Activated CD8-positive, alpha-beta T cell treated with anti-CD3 and anti-CD28 coated beads, Interleukin-2, amount 10 ng/mL, durations not matched to agents 7 days and 5 days (primary cell): ENCODE measurements at places on chromosomes 6 and 20. TPM values are rescaled to one million over a fixed set of nuclear protein-coding genes. Genes with fewer than 3 reads are reported as not detected.

DNA sequence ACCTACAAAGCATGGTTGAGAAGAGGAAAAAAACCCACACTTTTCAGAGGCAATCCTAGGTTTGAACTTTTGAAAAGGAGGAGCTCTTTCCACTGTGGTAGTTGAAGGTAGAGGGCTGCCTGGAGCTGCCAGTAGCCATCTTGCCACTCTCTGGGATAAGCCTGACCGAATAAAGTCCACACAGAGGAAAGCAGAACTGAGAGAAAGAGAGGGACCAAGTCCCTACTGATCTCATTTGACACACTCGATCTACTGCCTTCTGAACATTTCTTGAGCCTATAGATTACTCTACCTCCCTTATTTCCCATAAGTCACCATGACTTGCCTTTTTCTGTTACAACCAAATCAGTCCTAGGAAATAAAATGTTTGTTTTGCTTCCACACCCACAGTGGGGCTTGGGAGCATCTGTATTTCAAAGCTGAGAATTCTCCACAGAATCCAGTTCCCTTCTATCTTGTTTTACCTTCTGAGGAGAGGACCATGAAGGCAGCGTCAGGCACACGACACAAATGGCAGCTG lies 147.0 kb upstream of the PTPRK start:
- DNase-seq, result no peak
- H3K27ac ChIP-seq, result no peak overlapping the region
- no peaks in the 10 kb centered on the region for H3K4me1 ChIP-seq

DNA sequence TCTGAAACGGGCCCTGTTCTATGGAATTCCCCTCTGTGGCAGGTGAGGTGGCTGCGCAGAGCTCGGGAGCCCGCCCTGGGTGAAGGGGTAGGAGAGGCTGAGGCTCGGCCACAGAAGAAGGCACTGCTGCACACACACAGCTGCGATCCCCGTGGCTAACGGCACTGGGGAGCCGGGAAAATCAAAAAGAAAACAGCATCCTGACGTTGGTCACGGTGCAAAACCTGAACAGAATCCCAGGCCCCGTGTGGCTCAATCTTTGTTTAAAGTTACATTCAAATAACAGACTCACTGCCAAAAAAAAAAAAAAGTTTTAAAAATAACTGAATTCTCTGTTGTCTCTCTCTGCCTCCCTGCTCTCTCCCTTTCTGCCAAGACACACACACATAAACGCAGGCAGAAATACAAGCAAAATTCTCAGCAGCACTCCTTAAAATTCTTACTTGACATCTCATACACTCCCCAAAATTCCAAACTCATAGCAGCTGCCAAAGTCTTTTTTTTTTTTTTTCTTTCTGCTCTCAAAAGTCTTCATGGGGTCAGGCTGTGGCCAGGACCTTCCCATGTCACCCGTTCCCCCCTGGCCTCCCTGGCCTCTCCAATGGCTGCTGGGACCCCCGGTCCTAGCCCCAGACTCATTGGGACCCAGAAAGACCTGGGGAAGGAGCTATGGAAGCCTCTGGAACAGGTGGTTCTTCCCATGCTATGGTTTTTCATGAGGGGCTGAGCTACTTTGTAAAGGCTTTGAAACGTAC lies 248.8 kb downstream of the TTLL2 start:
- H3K27me3 ChIP-seq, result no peaks in the 10 kb centered on the region
- H3K36me3 ChIP-seq, result no peaks in the 10 kb centered on the region
- H3K27ac ChIP-seq, result no peak overlapping the region

DNA sequence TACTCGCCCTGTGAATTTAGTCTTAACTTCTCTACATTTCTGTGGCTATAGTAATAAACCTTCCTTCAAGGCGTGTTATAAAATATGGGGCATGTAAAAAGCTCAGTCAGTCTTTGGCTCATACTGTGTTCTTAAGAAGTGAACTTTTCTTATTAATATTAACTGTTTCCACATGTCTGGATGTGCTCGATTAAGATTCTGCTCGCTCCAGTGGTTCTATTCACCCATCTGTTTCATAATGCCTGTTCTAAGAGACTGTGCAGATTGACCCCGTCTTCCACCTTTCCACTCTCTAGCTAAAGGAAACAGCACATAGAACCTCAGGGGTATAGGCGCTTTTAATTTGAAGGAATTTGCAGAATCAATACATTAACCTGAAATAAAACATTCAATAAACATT lies 99.9 kb downstream of the L3MBTL3 start:
- H3K4me3 ChIP-seq, result no peak overlapping the region
- H3K36me3 ChIP-seq, result peaks cover 34% of the 10 kb centered on the region
- no peak for DNase-seq
- peaks cover 5% of the 10 kb centered on the region for H3K4me1 ChIP-seq
- H3K27ac ChIP-seq, result no peak overlapping the region

DNA sequence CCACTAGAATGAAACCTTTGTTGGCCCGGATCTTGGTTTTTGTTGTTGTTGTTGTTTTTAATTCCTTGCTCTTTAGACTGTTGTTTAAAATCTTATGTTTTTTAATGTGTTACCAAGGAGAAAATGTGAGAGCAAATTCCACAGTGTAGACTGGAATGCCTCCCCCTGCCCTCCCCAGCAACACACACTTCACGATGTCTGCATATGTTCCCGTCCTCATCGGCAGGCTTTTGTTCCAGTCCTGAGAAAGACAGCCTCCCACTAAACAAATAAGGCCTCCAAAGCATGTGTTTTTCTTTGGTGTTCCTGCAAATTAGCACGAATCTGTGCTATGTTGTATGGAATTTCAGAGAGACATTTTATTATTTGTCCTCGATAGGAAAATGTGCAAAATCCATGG lies 263.3 kb upstream of the QKI start:
- H3K4me1 ChIP-seq, result no peaks in the 10 kb centered on the region
- no peaks in the 10 kb centered on the region for H3K36me3 ChIP-seq

- H3K4me1 ChIP-seq, result no peaks in the 10 kb centered on the region
- no peak for DNase-seq
- H3K27ac ChIP-seq, result no peak overlapping the region
- no peaks in the 10 kb centered on the region for H3K27me3 ChIP-seq
Measured at GRCh38 chr20:63769891-63770474, 30.4 kb downstream of the SLC2A4RG start.

DNA sequence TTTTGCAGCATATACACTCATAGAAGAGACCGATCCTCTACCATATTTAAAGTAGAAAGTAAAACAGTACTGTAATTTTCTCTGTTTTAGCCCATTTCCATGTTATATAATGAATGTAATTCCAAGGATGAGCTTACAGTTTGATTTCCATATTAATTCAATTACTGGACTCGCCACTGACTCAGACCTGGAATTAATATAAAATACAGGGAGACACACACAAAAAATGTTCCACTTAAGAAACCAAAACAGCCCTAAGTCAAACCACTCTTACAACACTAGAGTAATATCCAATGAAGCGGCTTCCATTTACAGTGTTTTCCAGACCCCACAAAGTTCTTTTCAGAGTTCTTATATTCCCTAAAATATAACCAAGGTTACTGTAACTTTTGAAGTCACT lies 110.6 kb downstream of the BACH2 start:
- H3K36me3 ChIP-seq, result peaks cover 35% of the 10 kb centered on the region
- peak overlapping the region; percentile 99 for H3K27ac ChIP-seq
- no peak for DNase-seq
- H3K27me3 ChIP-seq, result no peaks in the 10 kb centered on the region

DNA sequence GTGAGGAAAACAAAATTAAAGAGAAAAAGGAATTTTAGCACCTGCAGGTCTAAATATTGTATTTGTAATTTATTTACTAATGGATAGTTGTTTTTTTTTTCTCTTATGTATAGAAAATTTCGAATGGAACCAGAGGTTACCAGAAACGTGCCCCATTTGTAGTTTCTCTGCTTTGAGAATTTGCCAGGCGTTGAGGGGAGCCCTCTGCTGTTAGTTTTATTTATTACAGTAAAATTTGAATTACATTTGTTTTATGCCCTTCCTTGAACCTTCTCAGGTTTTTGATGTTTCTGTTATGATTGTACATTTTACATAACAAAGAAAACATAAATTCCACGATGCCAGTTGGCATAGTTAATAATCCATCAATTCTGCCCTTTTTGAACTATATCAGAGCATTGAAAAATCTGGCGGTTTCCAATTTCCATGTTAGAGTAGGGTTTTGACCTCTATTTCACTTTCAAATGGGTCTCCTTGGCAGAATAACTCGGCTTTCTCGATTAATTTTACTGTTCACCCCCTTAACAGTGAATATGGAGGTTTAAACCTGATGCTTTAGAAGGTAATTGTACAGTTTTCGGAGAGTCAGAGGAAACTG lies 35.1 kb upstream of the RFPL4B start:
- H3K36me3 ChIP-seq, result no peaks in the 10 kb centered on the region
- H3K4me3 ChIP-seq, result no peak overlapping the region
- H3K27ac ChIP-seq, result no peak overlapping the region
- peaks cover 46% of the 10 kb centered on the region for H3K27me3 ChIP-seq
- H3K4me1 ChIP-seq, result no peaks in the 10 kb centered on the region

DNA sequence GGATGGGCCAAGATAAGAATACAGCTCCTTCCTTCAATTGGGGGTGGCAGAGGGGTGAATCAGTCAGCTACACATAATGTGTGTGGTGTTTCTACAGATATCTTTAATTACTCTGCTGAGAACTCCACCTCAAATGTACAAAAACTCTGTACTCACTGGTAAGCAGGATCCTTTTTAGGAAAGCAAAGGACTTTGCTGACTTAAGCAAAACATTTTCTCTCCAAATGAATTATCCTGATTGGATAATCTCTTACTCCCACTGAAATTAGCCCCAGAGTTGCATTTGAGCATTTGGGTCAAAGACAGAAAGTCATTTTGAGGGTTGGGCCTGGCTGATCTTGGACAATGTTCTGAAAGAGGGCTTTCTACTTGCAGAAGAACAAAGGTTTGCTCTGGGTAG lies 13.4 kb downstream of the HLA-G start:
- no peaks in the 10 kb centered on the region for H3K36me3 ChIP-seq
- H3K27ac ChIP-seq, result no peak overlapping the region
- H3K4me3 ChIP-seq, result no peak overlapping the region
- peaks cover 4% of the 10 kb centered on the region for H3K4me1 ChIP-seq

- H3K4me1 ChIP-seq, result peaks cover 33% of the 10 kb centered on the region
- DNase-seq, result peak; percentile 62
- peaks cover 8% of the 10 kb centered on the region for H3K36me3 ChIP-seq
- peaks cover 76% of the 10 kb centered on the region for H3K27me3 ChIP-seq
Measured at GRCh38 chr6:28211840-28212509, 13.1 kb upstream of the ZSCAN9 start.

- no peaks in the 10 kb centered on the region for H3K36me3 ChIP-seq
- no peak overlapping the region for H3K27ac ChIP-seq
- H3K4me3 ChIP-seq, result no peak overlapping the region
- H3K27me3 ChIP-seq, result peaks cover 5% of the 10 kb centered on the region
Measured at GRCh38 chr6:109389650-109390274, 7.5 kb upstream of the CD164 start.

DNA sequence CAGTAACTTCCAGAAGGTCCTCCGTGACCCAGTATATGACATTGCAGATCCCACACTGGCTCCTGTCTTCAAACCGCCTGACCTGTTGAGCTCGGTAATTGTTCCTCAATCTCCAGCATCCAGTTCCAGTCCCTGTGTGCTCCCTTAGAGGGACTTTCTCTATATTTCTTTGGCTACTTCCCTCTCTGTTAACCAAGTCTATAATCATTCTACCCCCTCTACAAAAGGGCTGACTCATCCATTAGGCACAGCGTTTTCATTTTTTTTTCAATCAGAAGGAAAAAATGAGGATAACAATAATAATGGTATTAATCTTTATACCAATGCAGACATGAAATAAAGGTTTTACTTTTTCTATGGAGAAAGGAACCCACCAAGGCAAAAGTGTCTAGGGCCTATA lies 69.3 kb downstream of the FAM229B start:
- DNase-seq, result no peak
- H3K27me3 ChIP-seq, result peaks cover 36% of the 10 kb centered on the region
- no peaks in the 10 kb centered on the region for H3K36me3 ChIP-seq

DNA sequence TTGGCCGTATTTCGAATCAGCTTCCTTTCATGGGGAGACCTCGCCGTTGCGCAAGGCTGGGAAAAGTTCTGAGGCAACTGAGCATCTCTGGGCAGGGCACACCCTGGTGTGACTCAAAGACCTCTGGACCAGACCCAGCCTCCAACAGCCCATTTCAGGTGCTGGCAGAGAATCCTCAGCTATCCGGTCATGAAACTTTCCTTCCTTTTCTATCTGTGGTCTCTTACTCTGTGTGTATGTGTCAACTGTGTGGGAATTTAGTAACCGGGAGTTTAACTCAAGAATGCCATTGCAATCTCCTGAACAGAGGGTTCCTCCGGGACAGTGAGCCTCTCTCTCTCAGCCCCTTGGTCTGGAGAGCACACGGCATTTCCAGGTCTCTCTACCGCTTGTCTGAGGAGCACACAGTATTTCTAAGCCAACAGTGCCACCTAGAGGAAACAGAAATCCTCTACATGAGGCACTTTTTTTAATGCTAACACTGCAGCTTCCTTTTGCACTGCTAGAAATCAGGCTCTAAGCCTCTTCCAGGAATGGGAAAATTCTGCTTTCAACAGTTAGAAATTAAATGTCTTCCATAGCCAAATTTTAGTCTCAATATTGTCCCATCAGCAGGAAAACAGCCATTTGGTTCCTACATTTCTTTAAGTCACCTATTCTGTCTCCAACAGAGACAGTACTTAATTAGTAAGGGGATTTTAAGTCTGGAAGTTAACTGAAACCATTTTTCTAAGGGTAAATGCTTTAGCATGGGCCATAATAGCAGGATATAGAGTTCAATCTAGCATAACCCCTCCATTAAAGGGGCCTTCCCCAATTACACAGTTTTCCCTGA lies 32.7 kb downstream of the PLN start:
- H3K4me3 ChIP-seq, result no peak overlapping the region
- H3K27ac ChIP-seq, result peak overlapping the region; percentile 10
- no peaks in the 10 kb centered on the region for H3K4me1 ChIP-seq
- peak; percentile 40 for DNase-seq
- H3K36me3 ChIP-seq, result peaks cover 75% of the 10 kb centered on the region
- no peaks in the 10 kb centered on the region for H3K27me3 ChIP-seq

DNA sequence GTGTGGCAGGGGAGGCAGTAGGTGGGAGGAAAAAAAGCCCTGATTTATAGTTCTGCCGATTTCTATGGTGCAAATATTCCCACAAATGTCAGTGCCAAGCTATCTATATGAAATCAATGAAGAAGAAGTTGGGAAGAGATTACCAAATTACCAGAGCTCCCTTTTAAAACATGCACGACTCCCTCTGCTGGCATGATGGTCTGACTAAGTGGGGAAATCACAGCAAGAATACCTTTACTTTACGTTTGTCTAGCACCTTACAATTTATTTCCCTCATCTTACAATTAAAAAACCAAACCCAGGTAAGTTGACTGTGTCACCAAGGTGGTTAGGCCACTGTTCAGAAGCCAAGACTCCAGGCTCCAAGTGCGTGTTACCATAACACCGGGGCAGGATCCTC lies 55.6 kb downstream of the AGPAT4 start:
- no peaks in the 10 kb centered on the region for H3K36me3 ChIP-seq
- no peak overlapping the region for H3K27ac ChIP-seq
- no peak for DNase-seq
- H3K4me3 ChIP-seq, result no peak overlapping the region

- no peaks in the 10 kb centered on the region for H3K36me3 ChIP-seq
- no peak overlapping the region for H3K27ac ChIP-seq
- no peaks in the 10 kb centered on the region for H3K4me1 ChIP-seq
- H3K27me3 ChIP-seq, result peaks cover 17% of the 10 kb centered on the region
- no peak for DNase-seq
Measured at GRCh38 chr6:166112580-166112979, 55.1 kb downstream of the TBXT start.

TFAP2A gene
- not detected for total RNA-seq

BLTP3A gene
- total RNA-seq, result 11.9 TPM

TNF gene
- total RNA-seq, result 53.4 TPM

EBF4 gene
- total RNA-seq, result not detected

MYH7B gene
- 0.13 TPM for total RNA-seq

LY6G5C gene
- total RNA-seq, result 4.3 TPM

OR2H1 gene
- not detected for total RNA-seq

SIRPD gene
- total RNA-seq, result not detected

DCBLD1 gene
- 2.5 TPM for total RNA-seq

SIRPG gene
- 112 TPM for total RNA-seq

TAAR8 gene
- total RNA-seq, result not detected
